Stimulated activated CD8-positive, alpha-beta memory T cell treated with anti-CD3 and anti-CD28 coated beads, Interleukin-4, amount 100 ng/mL, for 4 hours (primary cell): ENCODE measurements at places on chromosomes 5 and 9.

DNA sequence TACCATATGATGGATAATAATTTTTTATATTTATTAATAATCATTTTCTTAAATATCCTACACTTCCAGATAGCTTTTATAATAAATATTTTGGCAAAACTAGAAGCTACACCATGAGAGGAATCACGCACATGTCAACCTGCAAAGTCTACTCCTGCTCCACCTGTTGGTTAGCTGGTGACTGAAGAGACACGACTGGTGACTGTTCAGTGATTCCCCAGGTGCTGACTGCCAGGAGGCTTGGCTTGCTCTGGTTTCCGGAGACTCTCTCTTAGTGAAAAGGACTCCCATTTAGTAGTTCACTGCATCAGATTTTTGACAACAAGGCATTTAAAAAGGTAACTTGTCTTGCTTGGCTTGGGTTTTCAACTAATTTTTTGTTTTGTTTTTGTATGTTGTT is 20.9 kb downstream of the GZMA start:
- no peak for DNase-seq

GRCh38 chr9:107131108-107131799 is 151.8 kb upstream of the RAD23B start:
- DNase-seq = no peak

DNA sequence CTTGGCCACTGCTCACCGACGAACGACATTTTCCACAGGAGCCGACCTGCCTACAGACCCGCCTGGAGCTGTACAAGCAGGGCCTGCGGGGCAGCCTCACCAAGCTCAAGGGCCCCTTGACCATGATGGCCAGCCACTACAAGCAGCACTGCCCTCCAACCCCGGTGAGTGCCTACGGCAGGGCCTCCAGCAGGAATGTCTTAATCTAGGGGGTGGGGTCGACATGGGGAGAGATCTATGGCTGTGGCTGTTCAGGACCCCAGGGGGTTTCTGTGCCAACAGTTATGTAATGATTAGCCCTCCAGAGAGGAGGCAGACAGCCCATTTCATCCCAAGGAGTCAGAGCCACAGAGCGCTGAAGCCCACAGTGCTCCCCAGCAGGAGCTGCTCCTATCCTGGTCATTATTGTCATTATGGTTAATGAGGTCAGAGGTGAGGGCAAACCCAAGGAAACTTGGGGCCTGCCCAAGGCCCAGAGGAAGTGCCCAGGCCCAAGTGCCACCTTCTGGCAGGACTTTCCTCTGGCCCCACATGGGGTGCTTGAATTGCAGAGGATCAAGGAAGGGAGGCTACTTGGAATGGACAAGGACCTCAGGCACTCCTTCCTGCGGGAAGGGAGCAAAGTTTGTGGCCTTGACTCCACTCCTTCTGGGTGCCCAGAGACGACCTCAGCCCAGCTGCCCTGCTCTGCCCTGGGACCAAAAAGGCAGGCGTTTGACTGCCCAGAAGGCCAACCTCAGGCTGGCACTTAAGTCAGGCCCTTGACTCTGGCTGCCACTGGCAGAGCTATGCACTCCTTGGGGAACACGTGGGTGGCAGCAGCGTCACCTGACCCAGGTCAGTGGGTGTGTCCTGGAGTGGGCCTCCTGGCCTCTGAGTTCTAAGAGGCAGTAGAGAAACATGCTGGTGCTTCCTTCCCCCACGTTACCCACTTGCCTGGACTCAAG is 1.5 kb downstream of the CSF2 start:
- DNase-seq = no peak

GRCh38 chr9:27622693-27623340 is 49.5 kb upstream of the C9orf72 start:
- no peak for DNase-seq

DNA sequence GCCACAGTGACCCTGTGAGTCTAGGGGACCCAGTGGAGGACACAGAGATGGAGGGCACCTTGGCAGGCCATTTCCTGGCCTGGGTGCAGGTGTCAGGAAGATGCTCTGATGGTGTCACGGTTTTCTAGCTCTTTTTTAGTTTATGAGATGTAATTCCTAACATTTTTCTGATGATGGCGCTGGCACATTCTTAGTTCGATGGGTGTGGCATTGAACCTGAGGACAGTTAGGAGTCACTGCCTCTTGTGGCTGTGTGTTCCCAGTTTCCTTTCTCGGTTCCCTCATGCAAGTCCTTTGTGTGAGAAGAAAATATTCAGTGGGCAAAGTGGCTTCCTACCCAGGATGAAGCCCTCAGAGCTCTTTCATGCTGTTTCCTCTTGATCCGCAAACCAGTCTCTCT is 129.4 kb upstream of the ICE1 start:
- no peak for DNase-seq
